Activated CD8-positive, alpha-beta memory T cell treated with anti-CD3 and anti-CD28 coated beads for 4 hours (primary cell): ENCODE measurements at places on chromosomes 4 and X.
A peak's percentile ranks its signal among the peaks of the same experiment; 100 is the strongest.

- no peak for DNase-seq
Measured at GRCh38 chrX:111854556-111855490, 21.2 kb upstream of the TRPC5OS start.

GRCh38 chrX:8254401-8254800, 83.3 kb upstream of the VCX2 start:
- DNase-seq, result no peak

- no peak for DNase-seq
Measured at GRCh38 chr4:148998719-148999118, 556.5 kb upstream of the NR3C2 start.

DNA sequence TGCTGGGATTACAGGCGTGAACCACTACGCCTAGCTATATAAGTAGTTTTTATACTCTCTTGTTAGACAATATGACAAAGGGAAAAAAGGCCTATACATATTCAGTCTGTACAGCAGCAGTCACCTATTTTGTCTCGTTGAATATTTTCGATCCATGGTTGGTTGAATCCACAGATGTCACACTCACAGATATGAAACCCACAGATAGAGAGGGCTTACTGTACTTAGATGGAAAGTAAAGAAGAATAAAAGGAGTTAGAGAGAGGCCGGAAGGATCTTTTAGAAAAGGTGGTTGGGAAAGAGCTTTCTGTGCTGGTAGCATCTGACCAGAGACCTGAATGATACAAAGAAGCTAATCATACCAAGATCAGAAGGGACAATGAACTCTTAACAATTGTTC, 38.3 kb upstream of the SPINK2 start:
- DNase-seq, result no peak

- no peak for DNase-seq
Measured at GRCh38 chr4:71266090-71266794, 72.6 kb upstream of the SLC4A4 start.

- DNase-seq, result no peak
Measured at GRCh38 chr4:12138488-12138887, 709.8 kb upstream of the HS3ST1 start.

DNA sequence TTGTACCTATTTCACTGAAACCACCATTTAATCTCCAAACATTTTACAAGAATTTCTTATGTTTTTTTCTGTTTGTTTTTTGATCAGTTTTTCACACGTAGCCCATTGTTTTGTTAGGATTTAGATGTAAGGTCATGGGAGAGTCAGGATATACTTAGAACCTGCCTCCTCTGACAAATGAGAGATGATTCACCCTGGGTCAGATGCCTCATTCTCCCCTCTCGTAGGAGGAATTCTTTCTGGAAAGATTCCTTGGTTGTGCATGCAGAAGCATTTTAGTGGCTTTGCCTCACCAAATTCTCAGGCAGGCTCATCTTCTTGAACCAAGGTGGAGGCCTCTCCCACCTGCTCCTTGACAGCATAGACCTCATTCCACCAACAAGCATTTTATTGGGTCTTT, 599.3 kb downstream of the SPRY1 start:
- DNase-seq, result no peak

- no peak for DNase-seq
Measured at GRCh38 chr4:184891816-184892397, 66.1 kb upstream of the ACSL1 start.

DNA sequence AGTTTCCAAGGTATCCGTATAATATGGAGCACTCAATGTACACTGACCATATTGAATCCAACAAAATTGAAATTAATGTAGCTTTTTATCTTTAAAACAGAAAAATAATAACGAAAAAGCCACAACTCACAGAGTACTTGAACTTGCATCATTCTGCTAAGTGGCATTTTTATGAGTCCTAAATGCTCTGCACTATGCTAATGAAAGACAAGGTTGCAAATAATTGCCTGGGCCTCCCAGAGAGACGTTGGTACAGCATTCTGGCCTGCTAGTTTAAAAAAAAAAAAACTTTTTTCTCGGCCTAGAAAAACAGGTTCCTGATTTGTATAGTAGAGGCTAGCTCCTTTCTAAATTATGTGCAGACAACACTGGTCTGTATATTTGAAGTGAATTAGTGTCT, 4.3 kb upstream of the FAM9B start:
- DNase-seq, result no peak

DNA sequence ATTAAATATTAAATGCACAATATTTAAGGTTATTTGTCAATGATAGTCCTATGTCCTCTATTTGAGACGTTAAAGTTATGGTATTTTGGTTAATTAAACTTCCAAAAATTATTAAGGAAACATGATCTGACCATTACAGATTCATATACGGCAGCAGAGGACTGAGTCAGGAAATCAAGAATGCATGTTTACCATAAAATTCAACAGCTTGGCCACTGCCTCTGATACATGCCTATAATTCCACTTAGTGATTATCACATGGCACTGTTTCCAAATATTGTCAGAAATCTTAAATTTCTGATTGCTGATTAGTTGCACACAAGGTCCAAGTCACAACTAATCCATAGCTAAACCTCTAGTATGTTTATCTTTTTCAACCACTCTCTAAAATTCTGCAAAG, 232.2 kb upstream of the UGT8 start:
- DNase-seq, result no peak

DNA sequence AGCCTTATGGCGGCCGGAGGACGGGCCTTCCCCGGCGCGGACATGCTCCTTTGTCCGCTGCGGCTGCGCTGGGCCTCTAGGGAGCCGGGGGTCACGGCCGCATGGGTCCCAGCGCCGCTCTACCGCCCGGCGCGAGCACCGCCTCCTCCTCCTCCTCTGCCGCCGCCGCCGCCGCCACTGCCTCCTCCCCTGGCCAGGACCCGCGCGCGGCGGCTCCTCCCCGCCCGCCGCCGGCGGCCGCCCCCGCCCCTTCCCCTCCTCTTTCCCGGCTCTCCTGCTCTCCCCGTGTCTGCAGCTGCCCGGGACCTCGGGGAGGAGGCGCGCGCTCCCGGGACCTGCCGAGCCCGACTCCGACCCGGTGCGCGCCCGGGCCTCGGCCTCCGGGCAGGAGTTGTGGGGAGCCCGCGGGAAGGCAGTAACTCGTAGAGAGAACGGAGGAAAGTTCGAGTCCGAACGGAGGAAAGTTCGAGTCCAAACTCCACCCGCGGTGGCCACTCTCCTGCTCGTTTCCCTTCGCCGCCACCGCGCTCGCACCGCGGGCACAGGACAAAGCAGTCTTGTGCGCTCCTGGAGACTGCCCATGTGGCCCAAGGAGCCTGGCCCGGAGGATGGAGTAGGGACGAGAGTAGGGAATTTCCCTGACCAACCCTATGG, at the start of gene ADGRA3:
TSS of gene ADGRA3 (minus strand) at position 179 of the 654 bp plus-strand sequence. CDS start 282 bp downstream, outside the sequence.
- no peak for DNase-seq

- DNase-seq, result no peak
Measured at GRCh38 chrX:7545564-7545963, 297.4 kb upstream of the VCX start.

DNA sequence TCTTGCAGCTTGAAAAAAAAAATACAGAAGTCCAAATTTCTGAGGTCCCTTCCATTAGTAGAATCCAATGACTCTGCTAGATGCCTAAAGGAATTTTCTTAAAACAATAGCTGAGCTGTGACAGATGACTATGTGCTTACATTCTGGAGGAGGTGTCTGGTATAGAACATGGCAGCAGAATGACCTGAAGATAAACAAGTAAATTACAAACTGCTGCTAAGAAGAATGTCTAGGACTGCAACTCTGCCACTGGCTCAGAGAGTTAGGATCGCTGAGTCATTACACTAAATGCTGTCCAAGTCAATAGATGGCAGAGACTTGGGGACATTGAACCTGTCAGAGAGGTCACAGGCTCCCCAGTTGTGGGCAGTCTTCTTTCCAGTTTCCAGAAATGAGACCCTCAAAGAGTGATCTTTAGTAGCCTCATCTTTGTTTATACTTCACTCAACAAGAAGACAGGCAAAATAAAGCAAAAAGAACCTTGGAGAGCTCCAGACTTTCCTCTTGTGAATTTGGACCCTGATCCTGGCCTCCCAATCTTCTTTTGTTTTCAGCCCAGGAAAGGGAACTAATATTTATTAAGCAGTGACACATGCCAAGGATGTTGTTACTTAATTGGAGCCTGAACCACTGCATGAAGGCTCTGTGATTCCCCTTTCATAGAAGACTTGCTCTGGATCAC, 56.4 kb upstream of the SCML1 start:
- no peak for DNase-seq

DNA sequence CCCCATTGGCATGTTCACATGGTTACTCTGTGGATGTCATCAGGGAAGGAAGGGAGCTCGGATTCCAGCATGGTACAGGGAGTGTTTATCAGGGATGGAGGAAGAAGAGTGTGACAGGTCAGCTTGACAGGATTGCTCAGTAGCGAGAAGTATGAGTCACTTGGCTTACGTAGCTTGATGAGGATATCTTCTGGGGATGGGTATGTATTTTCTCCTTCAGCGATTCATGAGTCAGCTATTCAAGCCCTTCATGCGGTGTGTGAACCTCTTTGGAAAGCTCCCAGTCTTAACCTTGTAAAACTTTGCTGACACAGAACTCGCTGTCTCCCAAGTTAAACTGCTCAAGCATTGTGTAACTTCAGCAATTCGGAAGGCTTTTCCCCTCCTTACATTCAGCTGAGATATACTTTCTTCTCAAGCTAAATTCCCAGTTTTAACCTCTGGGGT, 275.4 kb downstream of the ARHGAP10 start:
- no peak for DNase-seq

- DNase-seq, result no peak
Measured at GRCh38 chr4:42225286-42225685, 72.8 kb upstream of the BEND4 start.

- no peak for DNase-seq
Measured at GRCh38 chrX:150731795-150732194, 38.6 kb downstream of the MTMR1 start.

- peak; percentile 74 for DNase-seq
Measured at GRCh38 chr4:55395529-55396307, at the start of gene TMEM165. Gene TMEM165 (plus strand): TSS chr4:55395957. CDS start chr4:55396190, 233 bp downstream.

DNA sequence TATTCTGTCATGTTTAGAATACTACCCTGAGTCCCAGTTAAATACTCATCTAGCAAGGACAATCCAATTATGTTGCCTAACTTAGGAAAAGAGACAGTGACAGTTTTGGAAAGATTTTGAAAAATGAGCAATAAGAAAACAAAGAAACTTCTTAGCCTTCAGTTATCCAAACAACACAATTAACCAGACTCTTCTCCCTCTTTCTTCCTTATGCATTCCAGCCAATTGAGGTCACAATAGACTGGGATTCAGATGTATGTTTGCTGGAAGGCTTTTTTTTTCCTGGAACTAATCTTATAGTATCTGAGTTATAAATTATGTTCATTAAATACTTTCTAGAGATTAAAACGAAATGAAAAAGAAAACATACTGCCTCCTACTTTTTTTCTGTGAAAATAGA, 109.6 kb downstream of the GUCY2F start:
- DNase-seq, result no peak

- no peak for DNase-seq
Measured at GRCh38 chr4:17619416-17620105, 5.1 kb downstream of the MED28 start.

GRCh38 chr4:23332313-23332712, 557.5 kb downstream of the PPARGC1A start:
- no peak for DNase-seq

GRCh38 chr4:145613566-145614232, 5.5 kb upstream of the MMAA start:
- DNase-seq, result no peak
